ENCODE measurements at places on chromosomes 7 and 10. TPM values are rescaled to one million over a fixed set of nuclear protein-coding genes. Genes with fewer than 3 reads are reported as not detected.

OR2A5 gene
- total RNA-seq = not detected

GRCh38 chr7:137948845-137949330, 53.0 kb downstream of the CREB3L2 start:
- H3K4me3 ChIP-seq = no peak overlapping the region
- H3K27ac ChIP-seq = peak overlapping the region; percentile 4
- no peaks in the 10 kb centered on the region for H3K27me3 ChIP-seq
- peaks cover 29% of the 10 kb centered on the region for H3K4me1 ChIP-seq
- no peak for DNase-seq

- H3K27ac ChIP-seq = no peak overlapping the region
- peak; percentile 36 for DNase-seq
- H3K4me3 ChIP-seq = no peak overlapping the region
- no peaks in the 10 kb centered on the region for H3K4me1 ChIP-seq
Measured at GRCh38 chr10:47087667-47088066, 176.4 kb downstream of the PTPN20 start.

DNA sequence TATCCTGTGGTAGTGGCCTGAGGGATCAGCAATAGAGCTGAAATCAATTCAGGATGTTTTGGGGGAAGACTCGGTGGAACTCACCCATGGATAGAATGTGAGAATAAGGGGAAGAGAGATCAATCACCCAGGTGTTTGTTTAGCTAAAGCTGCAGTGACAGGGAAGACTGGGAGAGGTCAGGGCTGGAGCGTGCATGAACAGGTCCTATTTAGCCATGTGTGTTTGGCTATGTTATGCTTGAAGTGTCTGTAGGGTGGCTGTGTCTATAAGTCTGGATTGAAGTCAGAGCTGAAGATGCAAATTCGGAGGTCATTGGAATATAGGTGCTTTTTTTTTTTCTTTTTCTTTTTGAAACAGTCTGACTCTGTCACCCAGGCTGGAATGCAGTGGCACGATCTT, 4.6 kb downstream of the ATP6V1F start:
- DNase-seq = no peak
- H3K27ac ChIP-seq = no peak overlapping the region
- peaks cover 13% of the 10 kb centered on the region for H3K36me3 ChIP-seq
- peaks cover 10% of the 10 kb centered on the region for H3K4me1 ChIP-seq
- H3K4me3 ChIP-seq = no peak overlapping the region
- peaks cover 11% of the 10 kb centered on the region for H3K27me3 ChIP-seq

DNA sequence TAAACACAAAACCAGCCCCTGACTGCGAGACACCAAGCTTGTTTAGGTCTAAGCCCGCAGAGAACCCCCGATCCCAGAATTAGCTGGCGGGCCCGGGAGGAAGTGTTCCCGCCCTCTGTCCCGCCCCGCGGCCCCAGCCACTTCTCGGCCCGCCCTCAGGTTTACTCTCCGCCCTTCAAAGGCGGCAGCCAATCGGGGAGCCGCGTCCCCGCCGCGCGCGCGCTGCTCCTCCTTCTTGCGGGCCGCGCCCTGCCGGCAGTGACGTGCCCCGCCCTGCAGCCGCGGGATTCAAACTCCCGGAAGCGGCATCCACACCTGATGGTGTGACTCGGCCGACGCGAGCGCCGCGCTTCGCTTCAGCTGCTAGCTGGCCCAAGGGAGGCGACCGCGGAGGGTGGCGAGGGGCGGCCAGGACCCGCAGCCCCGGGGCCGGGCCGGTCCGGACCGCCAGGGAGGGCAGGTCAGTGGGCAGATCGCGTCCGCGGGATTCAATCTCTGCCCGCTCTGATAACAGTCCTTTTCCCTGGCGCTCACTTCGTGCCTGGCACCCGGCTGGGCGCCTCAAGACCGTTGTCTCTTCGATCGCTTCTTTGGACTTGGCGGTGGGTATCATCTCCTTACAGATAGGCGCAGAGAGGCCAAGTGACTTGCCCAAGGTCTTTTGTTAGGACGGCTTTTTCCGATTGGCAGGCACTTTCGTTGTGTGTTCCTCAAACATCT, at the start of gene CEP55:
Gene CEP55, plus strand, starts transcription at position 291 of the 720 bp plus-strand sequence. CDS start 3,440 bp downstream, outside the sequence.
- H3K4me1 ChIP-seq = peaks cover 11% of the 10 kb centered on the region
- no peaks in the 10 kb centered on the region for H3K36me3 ChIP-seq
- peak; percentile 96 for DNase-seq
- H3K27ac ChIP-seq = peak within 1 kb of the TSS; percentile 71

DNA sequence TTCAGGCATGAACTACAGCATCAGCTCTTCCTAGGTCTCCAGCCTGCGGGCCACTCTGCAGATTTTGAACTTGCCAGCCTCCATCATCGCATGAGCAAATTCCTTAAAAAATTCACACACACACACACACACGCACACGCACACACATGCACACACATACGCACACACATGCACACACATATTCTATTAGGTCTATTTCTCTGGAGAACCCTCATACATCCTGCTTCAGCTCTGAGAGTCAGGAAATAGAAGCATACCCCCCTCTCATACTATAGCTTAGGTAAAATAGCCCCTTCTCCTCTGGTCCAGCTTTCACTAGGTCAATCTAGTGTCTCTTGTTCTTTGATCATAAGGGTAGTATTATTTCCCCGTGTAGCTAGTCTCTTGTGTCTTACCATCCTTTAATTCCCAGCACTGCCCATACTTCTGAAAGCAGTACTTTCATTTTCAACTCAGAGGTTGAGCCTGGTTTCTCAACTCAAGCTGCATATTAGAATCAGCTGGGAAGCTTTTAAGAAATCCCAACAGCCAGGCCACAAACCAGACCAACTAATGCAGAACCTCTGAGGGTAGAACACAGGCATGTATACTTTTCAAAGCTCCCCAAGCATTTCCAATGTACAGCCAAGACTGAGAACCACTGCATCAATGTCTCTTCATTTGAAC, 30.9 kb upstream of the ITGB8 start:
- H3K27me3 ChIP-seq = no peaks in the 10 kb centered on the region
- DNase-seq = no peak
- H3K4me3 ChIP-seq = peak overlapping the region; percentile 42
- peak overlapping the region; percentile 31 for H3K27ac ChIP-seq
- peaks cover 8% of the 10 kb centered on the region for H3K4me1 ChIP-seq

GRCh38 chr7:100111156-100111555, 8.0 kb downstream of the TAF6 start:
- H3K27ac ChIP-seq = no peak overlapping the region
- no peak for DNase-seq
- no peaks in the 10 kb centered on the region for H3K4me1 ChIP-seq
- H3K36me3 ChIP-seq = peaks cover 59% of the 10 kb centered on the region
- H3K27me3 ChIP-seq = no peaks in the 10 kb centered on the region
- no peak overlapping the region for H3K4me3 ChIP-seq

MBL2 gene
- total RNA-seq = under 0.01 TPM

GRCh38 chr10:80540618-80540980, 2.9 kb downstream of the SH2D4B start:
- H3K4me1 ChIP-seq = no peaks in the 10 kb centered on the region
- no peaks in the 10 kb centered on the region for H3K36me3 ChIP-seq
- no peak overlapping the region for H3K27ac ChIP-seq
- no peaks in the 10 kb centered on the region for H3K27me3 ChIP-seq
- no peak for DNase-seq
- no peak overlapping the region for H3K4me3 ChIP-seq

GRCh38 chr10:85741626-85742300, 624.8 kb downstream of the GRID1 start:
- no peaks in the 10 kb centered on the region for H3K4me1 ChIP-seq
- H3K4me3 ChIP-seq = no peak overlapping the region
- H3K36me3 ChIP-seq = no peaks in the 10 kb centered on the region
- DNase-seq = no peak

Measured in osteoblast (primary cell).